ENCODE measurements at places on chromosomes 2 and 18. TPM values are rescaled to one million over a fixed set of nuclear protein-coding genes. Genes with fewer than 3 reads are reported as not detected.

HRH4 gene
- total RNA-seq = not detected

CREG2 gene
- total RNA-seq = 31.7 TPM

PLGLB2 gene
- total RNA-seq = 0.99 TPM

KCNS3 gene
- 13.0 TPM for total RNA-seq

KIF1A gene
- 1.2 TPM for total RNA-seq

UPP2 gene
- not detected for total RNA-seq

FZD7 gene
- 10.5 TPM for total RNA-seq

APCDD1 gene
- 0.12 TPM for total RNA-seq

FSIP2 gene
- total RNA-seq = 0.82 TPM

SOX11 gene
- total RNA-seq = 12.7 TPM

LRRTM4 gene
- total RNA-seq = not detected

MAP3K19 gene
- not detected for total RNA-seq

INPP5D gene
- total RNA-seq = 26.2 TPM

NFATC1 gene
- total RNA-seq = 16.1 TPM

PSME4 gene
- total RNA-seq = 49.1 TPM

POTEF gene
- total RNA-seq = 0.06 TPM

FBXO15 gene
- total RNA-seq = 0.10 TPM

KCNJ13 gene
- not detected for total RNA-seq

MARCO gene
- total RNA-seq = not detected

UCN gene
- 1.4 TPM for total RNA-seq

KLHL30 gene
- total RNA-seq = not detected

CDH19 gene
- not detected for total RNA-seq

MEP1B gene
- total RNA-seq = not detected

SGPP2 gene
- 1.4 TPM for total RNA-seq

MAPK4 gene
- 0.05 TPM for total RNA-seq

KCNG2 gene
- total RNA-seq = not detected

HOXD1 gene
- 19.0 TPM for total RNA-seq

LINC00305 gene
- 2.6 TPM for total RNA-seq

C1GALT1C1L gene
- 0.47 TPM for total RNA-seq

HOXD13 gene
- not detected for total RNA-seq

DUSP2 gene
- total RNA-seq = 0.10 TPM

MYL12A gene
- total RNA-seq = 1,167 TPM

UGT1A8 gene
- not detected for total RNA-seq

LAPTM4A gene
- total RNA-seq = 175 TPM

SDC1 gene
- total RNA-seq = 7.4 TPM

ADRA2B gene
- not detected for total RNA-seq

AQP12A gene
- not detected for total RNA-seq

DTNA gene
- 12.3 TPM for total RNA-seq

CYP27C1 gene
- 1.9 TPM for total RNA-seq

ERBB4 gene
- total RNA-seq = 0.18 TPM

PPM1G gene
- total RNA-seq = 91.9 TPM

MBP gene
- total RNA-seq = 14.1 TPM

TCF23 gene
- not detected for total RNA-seq

GPR45 gene
- total RNA-seq = not detected

LHCGR gene
- total RNA-seq = not detected

LONRF2 gene
- total RNA-seq = 0.19 TPM

EMILIN1 gene
- total RNA-seq = 7.3 TPM

STPG4 gene
- not detected for total RNA-seq

TBR1 gene
- total RNA-seq = not detected

XIRP2 gene
- total RNA-seq = 6.5 TPM

ANKZF1 gene
- 19.1 TPM for total RNA-seq

All from glomerular endothelial cell (primary cell).